GM23338 (cell line): ENCODE measurements at places on chromosomes 1 and 21. TPM values are rescaled to one million over a fixed set of nuclear protein-coding genes. Genes with fewer than 3 reads are reported as not detected.

- DNase-seq = no peak
Observed at GRCh38 chr21:35509001-35509704, 460.1 kb upstream of the RUNX1 start.

- DNase-seq = no peak
Observed at GRCh38 chr21:25980710-25981109, 189.9 kb downstream of the APP start.

GRCh38 chr1:112711041-112711440, 4.1 kb downstream of the PPM1J start:
- DNase-seq = peak; percentile 52

- no peak for DNase-seq
Observed at GRCh38 chr1:225042263-225042662, 112.8 kb downstream of the DNAH14 start.

GRCh38 chr1:84353695-84354094, 44.6 kb upstream of the DNASE2B start:
- DNase-seq = no peak

DNA sequence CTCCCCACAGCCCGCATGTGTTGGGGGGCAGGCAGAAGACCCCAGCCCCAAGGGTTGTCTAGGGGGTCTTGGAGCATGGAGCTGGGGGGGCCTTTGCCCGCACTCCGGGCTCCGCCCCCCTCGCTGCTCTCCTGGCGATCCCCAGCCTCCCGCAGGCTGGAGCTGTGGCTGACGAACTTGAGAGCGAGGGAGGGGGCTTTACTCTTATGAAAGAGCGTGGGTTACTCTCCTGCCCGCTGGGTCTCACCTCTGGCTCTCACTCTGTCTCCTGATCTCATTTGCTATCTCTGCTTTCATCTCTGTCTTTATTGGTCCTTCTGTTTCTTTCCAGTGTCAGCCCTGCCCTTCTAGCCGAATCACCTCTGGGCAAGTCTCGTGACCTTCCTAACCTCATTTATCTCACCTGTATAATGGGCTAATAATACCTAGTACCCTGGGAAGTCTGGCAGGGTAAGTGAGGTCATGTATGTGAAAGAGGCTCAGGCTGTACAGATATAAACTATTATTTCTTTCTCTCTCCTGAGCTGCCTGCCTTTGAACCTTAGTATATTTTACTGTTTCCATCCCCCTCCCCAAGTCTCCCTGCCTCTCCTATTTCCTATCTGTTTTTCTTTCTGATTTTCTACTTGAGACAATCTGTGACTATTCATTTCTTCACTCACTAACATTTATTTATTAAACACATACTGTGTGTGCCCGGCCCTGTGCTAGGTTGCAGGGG, 731 bp downstream of the EFNA4 start:
- peak; percentile 76 for DNase-seq

ECM1 gene
- total RNA-seq = 0.43 and 1.1 TPM in 2 replicates

DNA sequence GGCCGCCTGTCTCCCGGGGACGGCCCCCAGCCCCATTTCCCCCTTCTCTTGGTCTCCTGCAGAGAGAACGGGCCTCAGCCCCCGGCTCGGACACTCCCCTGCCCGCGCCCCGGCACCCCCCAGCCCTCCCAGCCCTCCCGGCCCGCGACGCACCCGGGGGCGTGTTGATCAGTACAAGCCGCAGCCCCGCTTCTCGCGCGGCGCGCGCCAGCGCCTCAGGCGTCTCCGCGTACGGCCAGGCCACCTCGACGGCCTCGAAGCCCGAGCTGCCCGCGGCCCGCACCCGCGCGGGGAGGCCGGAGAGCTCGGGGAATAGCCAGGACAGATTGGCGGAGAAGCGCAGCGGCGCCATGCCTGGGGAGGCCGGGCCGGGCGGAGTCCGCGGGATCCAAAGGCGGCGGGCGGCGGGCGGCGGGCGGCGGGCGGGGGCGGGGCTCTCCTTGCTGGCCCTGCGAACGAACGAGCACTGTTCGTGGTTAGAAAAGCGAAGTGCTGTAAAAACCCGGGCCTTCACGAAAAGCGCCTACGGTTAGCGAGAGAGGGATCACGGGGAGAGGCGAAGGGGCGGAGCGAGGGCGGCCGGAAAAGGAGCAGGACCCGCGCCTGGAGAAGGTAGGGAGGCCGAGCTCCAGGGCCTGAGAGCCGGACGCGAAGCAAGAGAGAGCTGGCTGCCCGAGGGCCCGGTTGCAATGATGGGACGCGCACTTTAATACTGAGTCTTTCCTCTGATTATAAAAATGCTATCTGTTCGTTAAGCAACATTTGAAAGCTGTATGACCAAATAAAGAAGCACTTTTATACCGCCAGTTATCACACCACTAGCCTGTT, at the start of gene HYI:
TSS of gene HYI (minus strand) at position 490 of the 828 bp plus-strand sequence. CDS start at position 352, 138 bp downstream.
- peak; percentile 95 for DNase-seq

RGS8 gene
- total RNA-seq = 1.0 and 2.5 TPM in 2 replicates

F13B gene
- total RNA-seq = not detected in 2 replicates

CYP4A22 gene
- not detected in 2 replicates for total RNA-seq

DNA sequence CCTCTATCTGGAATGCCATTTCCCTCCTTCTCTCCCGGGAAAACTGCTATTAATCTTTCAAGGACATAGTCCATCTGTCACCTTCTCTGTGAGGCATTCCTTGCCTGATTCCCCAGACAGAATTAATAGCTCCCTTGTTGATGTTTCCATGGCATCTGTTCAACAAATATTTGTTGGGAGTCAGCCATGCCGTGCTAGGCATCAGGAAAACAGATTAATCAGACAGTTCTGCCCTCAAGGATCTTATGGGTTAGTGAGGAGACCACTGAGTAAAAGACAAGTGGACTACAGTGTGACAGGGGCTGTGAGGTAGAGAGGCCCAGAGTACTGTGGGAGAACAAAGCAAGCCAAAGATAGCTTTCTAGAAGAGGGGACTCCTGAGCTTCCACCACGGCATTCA, 11.4 kb upstream of the MAGOH start:
- no peak for DNase-seq

DNA sequence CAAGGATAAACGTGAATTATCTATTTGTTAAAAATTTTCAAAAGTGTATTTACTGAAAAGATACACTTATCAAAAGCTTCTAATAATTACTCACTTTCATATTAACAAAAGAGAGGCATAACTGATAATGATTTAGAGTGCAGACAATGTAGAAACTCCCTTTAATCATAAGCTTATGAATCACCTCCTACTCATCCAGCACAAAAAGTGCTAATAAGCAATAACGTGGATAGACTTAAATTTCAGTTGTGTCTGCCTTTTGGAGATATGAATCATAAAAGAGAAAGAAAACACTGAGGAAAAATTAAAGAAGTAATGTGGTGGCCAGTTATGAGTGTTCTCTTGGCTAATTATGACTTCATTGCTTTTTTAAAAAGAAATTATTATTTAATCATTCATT, 827.6 kb upstream of the B3GALT2 start:
- no peak for DNase-seq

CD247 gene
- 1.4 TPM in 1 of 2 replicates, not detected in the other for total RNA-seq

DNA sequence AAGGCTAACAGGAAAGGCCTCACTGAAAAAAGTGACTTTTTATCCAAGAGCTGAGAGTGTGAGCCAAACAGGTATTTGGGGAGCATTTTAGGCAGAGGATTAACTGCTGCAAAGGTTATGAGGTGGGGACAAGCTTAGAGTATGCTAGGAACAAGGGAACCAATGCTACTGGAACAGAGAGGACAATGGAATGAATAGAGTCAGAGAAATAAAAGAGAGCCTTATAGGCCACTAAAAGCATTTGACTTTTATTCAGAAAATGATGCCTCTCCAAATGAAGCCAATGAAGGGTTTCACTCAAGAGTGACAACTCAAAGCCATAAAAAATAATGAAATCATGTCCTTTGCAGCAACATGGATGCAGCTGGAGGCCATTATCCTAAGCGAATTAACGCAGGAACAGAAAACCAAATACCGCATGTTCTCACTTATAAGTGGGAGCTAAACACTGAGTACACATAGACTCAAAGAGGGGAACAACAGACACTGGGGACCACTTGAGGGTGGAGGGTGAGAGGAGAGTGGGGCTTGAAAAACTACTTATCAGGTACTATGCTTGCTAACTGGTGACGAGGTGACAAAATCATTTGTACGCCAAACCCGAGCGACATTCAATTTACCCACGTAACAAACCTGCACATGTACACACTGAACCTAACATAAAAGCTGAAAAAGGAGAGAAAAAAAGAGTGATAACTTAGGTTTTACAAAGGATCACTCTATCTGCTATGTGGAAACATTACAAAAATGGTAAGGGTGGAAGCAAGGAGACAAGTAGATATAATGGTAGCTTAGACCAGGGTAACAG, 11.1 kb downstream of the PTP4A2 start:
- DNase-seq = no peak

GRCh38 chr1:73066866-73067265, 784.5 kb upstream of the NEGR1 start:
- no peak for DNase-seq

LGR6 gene
- total RNA-seq = 0.58 and 0.66 TPM in 2 replicates

- no peak for DNase-seq
Observed at GRCh38 chr21:15837645-15838044, 107.9 kb downstream of the USP25 start.
